DMS153 (cell line): ENCODE measurements at places on chromosomes 7 and 10.

- DNase-seq, result no peak
Observed at GRCh38 chr10:14787938-14788337, 13.2 kb upstream of the FAM107B start.

DNA sequence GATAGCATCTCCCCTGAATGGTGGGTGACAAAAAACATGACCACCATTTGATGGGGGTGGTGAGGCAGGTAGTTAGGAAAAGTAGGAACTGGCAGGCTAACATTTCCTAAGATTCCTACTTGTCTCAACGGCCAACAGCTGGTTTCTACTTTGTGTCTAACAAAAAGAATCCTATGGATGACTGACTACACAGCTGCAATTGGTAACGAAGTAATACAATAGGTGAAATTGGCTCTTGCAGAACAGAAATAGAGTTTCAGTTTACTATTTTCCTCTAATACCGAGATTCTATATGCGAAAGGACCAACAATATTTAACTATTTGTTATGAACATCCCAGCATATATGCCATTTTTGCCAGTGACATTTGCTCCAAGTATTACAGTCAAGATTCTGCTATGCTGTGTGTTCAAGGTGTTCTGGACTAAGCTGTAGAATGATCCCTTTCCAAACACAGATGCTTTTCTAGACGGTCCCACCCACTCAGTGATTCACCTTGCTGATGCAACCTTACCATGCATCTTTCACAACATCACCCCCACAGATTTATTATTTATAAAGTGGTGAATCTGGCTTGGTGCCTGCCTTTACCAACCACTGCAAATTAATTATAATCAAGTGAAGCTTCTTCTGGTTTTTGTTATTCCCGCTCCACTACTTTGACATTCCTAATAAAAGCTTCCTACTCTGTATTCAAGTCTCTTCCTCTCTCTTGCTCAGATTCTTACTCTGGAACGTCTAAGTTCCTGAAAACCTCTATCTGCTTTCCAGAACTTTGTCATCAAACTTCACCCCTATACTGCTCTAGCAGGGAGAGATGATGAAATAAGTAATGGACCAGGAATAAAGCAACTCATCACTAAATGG is 16.8 kb downstream of the BBIP1 start:
- DNase-seq, result no peak

DNA sequence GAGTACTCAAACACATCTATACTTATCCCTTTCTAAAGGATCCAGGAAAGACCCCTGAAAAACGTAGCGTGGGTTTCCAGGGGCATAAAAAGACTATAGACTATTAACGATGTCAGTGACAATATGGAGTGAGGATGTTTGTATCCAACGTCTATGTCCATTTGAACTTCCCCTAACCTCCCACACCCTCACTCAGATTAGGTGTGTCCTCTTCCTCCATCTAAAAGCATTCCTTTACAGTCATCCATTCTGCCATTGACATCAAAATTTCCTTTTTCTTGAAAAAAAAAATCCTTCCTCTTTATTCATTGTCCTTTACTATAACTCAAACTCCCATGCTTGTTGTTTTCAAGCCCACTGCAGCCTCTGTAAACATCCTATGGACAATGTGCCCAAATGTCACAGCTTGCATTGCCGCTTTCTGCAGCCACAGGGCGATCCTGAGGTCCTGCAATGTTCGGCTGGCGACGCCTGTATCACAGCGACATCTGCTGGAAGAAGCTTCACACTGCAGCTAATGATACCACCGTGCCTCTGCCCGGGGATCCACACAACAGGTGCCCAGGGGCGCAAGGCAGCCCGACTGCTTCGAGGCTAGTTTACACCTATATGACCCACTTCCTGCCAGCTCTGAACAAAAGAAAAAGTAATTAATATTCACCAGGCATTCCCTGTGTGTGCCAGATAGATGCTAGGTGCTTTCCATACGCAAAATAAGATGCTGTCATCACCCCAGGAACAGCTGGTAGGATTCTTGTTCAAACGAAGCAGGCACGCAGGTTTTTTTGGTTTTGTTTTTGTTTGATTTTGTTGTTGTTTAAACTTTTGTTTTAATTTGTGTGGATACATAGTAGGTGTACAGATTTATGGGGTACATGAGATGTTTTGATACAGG is 267.9 kb upstream of the GHITM start:
- DNase-seq, result peak; percentile 55

GRCh38 chr7:75878312-75878768 is 494 bp upstream of the RHBDD2 start:
- DNase-seq, result no peak

GRCh38 chr10:69844698-69845097 is 43.0 kb downstream of the COL13A1 start:
- no peak for DNase-seq

GRCh38 chr7:95469848-95470247 is 15.9 kb upstream of the ASB4 start:
- peak; percentile 92 for DNase-seq
